ENCODE measurements at places on chromosomes 5 and 9.
A peak's percentile ranks its signal among the peaks of the same experiment; 100 is the strongest.

DNA sequence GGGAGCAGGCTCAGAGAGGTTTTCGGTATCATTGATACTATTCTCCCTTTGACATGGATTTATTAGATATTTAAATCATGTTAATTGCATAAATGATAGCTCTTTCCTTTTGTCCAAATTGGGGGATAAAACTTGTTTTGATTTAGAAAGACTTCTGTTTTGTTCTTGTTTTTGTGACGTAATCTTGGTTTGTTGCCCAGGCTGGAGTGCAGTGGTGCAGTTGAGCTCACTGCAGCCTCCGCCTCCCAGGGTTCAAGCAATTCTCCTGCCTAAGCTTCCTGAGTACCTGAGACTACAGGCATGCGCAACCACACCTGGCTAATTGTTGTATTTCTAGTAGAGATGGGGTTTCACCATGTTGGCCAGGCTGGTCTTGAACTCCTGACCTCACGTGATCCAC, 7.1 kb downstream of the MAT2B start:
- no peak for DNase-seq

GRCh38 chr9:25936031-25936430, 257.8 kb upstream of the TUSC1 start:
- DNase-seq, result no peak

DNA sequence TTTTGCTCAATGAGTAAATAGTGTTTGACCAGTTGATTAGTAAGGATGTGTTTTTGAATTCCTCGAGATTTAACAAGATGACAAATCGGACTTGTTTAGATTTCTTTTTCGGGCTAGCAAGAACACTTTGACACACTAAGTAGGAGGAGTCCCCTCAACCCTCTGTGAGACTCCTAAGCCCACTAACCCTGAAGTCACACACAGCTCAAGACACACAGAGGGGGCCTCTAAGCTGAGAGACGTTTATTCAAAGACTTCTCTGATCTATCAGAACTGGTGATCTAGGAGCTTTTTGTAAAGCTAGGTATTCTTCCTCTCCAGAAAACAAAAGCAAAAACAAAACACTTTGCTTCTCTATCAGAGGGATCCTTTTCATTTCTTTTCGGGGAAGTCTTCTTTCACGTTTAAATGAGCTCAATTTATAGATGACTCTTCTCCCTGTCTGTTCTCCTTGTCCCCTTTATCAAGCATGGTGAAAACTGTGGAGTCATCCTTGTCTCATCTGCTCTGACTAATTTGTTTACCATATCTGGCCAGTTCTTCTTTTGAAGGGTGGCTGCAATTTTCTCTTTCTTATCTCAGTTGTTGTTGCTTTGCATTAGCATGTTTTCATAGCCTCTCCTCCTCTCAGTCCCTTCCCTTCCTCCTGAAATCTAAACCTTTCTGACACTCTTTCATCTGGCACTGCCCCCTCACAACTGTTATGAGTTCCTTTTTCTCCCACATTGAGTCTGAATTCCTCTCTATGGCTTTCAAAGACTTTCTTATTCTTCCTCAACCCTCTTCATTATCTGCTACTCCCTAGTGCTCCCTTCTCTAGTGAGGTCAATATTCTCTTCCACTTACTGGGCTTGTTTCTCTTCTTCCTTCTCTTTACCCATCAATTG, 68.5 kb upstream of the RAI14 start:
- no peak for DNase-seq

DNA sequence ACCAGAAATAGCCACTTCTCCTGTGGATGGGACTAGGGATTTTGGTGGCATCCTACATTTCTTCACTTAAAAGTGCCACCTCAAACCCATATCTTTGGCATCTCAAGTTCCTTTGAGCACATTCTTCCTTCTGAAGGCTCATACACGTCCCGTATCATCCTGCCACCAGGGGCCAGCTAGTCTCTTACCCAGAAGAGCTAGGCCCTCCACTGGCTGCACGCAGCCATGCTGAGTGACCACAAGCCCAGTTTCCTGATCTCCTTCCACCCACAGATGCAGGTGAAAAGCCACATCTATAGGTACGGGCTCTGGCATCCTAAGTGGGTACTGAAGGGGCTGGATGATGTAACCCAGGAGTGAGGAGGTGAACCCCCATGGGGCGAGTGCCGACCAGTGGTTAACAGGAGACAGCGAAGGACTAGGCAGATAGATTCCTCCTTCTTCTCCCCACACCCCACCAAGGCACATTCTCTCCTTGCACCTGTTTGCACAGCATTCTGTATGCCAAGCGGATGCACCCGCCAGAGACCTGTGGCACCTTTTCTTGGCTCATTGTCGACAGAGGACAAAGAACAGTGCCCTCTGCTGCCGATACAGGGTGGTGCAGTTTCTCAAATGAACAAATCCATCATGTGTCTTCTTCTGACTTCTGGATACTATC, 14.4 kb upstream of the SCGB3A1 start:
- peak; percentile 41 for DNase-seq

- DNase-seq, result no peak
These were observed 58.6 kb downstream of the DIAPH1 start for GRCh38 chr5:141560151-141560550.

GRCh38 chr5:176633598-176633997, 3.1 kb downstream of the EIF4E1B start:
- no peak for DNase-seq

DNA sequence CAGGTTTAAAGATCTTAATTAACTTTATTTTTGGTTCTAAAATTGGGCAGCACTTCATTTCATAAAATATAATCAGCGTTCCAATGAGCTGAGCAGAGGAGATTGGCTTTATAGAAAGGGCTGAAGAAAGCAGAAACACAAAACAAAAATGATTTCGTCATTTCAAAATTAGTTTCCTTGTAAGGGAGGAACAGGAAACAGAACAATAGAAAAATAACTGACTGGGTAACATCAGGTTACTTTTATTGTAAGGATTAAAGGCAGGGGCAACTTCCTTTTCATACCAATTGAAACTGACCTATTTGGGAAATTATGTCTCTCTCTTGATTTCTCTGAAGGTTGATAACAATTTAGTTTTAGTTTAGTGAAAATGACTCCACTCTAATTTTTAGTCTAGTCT, 157.1 kb downstream of the ATP10B start:
- no peak for DNase-seq

DNA sequence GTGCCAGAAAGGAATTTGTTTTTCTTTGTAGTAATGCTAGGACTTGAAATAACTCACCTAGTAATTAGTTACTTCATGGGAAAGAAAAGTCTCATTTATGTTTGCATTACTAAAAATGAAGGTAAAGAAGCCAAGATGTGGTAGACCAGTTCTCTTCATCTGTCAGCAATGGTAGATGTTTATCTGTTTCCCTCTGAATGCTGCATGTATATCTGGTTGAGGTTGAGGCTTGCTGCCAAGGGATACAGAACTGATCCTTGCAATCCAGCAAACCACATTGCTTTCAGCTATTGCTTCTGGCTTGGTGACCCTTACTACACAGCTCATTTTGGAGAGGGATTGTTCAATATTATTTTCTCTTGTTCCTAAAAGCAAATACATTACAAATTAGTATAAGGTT, 73.6 kb downstream of the ZNF474 start:
- DNase-seq, result no peak

DNA sequence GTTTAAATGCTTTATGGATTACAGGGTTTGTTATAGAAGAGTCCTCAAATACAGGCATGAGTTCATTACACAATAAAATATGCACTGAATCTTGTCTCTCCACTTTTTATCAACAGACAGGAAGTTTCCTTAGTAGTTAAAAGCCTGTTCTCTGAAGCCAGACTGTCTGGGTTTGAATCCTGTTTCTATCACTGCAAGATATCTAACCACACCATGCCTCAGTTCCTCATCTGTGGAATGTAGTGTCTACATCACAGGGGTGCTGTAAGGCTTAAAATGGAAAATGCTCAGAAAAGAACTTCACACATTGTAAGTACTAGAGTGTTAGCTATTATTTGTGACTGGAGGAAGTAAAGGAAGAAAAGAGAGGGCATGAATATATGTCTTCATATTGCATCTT, 9.3 kb downstream of the LIX1 start:
- DNase-seq, result no peak

- DNase-seq, result no peak
These were observed 89.7 kb downstream of the CAAP1 start for GRCh38 chr9:26802921-26803320.

DNA sequence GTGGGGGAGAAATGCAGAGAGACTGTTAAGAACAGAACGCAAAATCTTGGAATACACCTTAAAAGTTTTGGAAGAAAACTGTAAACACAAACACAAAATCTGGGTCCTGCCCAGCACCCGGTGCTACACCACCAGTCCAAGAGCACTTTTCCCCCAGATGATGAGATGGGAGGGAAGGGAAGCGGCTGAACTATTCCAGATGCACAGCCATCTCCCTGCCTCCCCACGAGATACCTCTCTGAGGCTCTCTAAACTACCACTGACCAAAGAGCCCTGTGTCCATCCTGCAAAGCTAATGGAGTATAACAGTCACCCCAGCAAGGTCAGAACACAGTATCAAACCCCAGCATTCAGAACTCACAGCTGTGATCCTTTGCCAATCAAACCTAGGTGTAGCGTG, 8.0 kb downstream of the SPARC start:
- DNase-seq, result no peak

DNA sequence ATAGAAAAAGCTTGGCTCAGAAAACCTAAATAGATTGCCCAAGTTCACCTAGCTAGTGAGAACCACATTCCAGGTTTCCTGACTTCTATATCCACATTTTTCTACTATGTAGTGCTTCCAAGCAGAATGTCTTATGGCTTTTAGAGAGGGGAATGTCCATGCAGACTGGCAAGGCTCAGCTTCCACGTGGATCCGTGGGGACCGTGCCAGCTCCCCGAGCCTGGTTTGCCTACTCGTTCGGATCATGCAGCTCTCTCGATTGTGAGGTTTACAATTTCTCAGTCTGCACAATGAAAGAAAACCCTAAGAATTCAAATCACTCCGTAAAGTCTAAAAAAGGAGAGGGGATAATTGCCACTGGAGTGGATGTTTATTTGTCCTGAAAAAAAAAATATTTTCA, 256.5 kb upstream of the NR4A3 start:
- DNase-seq, result no peak

GRCh38 chr5:66969484-66969883, 227.1 kb downstream of the CD180 start:
- DNase-seq, result no peak

GRCh38 chr5:159620853-159621540, 290.7 kb upstream of the IL12B start:
- DNase-seq, result no peak

- no peak for DNase-seq
These were observed 34.7 kb upstream of the FIBCD1 start for GRCh38 chr9:130973686-130974281.

DNA sequence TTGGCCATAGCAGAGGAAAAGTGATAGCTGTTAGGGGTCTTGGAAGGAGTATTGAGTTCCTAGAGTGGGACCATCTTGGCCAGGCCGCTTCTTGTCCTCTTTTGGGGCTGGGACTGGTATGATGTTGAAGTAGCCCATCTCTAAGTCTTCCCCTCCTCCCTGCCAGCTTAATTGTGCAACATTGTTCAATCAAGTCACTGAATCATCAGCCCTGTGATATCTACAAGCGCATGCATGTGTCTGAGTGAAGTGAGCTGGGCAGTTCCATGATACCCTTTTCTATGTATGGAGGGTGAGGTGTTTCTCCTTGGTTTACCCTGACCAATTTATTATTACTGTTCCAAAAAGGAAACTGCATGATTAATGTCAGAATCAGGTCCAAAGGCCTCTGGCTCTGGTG, 112.2 kb downstream of the C9orf152 start:
- no peak for DNase-seq

- DNase-seq, result no peak
These were observed 977 bp upstream of the PRDM12 start for GRCh38 chr9:130663258-130663976.
